ENCODE measurements at places on chromosomes 3 and 15.

DNA sequence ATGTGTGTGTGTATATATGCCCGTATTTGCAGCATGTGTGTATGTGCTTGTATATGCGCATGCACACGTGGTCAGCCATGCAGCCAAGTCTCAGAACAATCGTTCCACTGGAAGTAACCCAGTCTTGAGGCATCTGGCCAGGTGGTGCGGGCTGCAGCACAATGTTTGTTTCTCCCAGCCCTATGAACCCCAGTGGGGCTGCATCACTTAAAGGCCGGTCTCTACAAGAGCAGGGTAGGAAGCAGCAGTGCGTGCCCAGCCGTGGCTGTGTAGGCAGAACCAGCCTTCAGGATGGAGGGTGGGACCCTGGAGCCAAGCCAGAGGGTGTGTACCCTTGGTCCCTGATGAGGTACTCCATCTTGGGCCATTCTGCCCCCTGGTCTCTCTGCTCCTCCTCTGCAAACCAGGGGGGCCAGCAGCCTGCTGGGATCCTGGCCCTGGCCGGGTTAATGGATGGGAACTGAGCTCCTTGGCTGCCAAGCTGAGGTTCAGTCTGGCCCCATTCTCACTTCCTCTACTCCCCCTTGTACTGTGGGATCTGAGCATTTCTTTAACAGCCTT lies 11.8 kb downstream of the KLF13 start:
- no peak for DNase-seq

GRCh38 chr3:7190095-7190494 lies 329.2 kb downstream of the GRM7 start:
- no peak for DNase-seq

DNA sequence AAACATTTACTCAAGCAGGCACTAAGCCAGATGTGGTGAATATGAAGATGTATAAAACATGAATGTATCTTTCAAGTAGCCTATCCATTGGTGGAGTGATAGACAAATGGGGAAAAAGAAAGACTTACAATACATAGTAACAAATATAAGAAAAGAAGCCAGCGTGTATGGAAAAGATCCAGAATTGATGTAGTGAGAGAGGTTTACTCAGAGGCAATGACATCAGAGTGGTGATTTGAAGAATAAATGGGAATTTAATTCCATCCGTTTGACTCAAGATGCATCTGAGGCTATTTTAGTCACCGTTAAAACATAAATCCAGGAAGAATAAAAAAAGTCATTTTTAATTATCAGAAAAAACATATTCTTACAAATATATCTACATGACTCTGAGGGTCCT lies 162.6 kb downstream of the IL1RAP start:
- no peak for DNase-seq

DNA sequence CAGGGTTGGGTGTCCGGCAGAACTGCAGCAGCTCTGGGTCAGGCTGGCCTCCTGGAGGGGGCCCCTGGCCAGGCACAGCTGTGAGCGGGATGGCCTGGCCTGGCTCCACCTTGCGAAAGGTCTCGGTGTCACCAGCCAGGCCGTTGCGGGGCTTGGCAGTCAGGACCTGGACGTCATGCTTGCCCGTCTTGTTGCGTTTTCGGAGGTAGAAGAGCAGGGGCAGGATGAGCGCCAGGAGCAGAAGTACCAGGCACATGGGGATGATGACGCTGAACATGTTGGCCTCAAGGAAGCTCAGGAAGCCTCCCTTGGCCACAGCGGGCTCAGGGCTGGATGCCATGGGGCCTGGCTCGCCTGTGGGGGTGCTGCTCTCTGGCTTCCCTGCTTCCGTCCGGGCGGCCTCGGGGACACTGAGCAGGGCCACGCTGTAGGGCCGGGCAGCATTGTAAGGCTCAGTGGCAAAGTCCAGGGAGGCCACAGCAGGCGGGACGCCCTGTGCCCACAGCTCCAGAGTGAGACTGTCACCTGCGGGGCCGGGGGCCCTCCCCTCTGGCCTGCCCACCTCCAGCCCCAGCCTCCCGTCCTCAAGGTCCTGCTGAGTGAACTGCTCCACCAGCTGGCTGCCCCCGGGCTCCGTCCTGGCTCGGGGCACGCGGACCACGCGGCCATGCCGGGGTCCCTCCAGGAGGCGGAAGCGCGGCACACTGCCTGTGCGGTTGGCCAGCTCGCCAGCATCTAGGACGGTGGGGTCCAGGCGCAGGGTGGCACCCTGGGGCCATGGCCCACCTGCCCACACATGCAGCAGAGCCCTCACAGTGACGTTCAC lies 28.1 kb downstream of the SNX33 start:
- DNase-seq: no peak

DNA sequence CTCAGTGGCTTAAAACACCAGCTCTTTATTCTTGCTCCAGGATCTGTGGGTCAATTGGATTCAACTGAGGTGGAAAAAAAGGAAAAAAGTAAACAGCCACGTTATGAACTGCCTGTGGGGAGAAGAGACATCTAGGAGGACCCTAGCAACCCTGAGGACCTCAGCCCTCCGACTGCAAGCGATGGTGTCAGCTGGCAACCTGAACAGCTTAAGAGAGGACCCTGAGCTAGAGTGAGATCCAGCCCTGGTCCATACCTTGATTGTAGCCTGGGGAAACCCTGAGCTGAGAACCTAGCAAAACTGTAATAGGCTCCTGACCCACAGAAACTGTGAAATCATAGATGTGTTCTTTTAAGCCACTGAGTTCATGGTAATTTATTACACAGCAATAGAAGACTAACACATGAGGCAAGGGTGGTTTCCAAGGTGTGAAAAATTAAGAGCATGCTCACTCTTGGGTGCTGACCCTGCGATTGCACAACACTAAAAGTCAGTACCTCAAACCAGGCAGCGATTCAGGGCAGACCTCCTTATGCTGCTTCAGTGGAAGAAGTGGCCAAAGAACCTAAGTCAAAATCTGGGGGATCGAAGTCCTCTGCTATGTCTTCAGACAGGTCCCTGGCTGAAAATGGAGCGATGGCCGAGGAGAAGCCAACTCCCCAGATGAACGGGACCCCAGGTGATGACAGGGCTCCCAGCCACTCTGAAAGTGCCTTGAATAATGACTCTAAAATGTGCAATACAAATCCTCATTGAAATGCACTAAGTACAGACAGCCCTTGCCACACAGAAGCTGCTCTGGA lies 57.7 kb downstream of the GASK1A start:
- DNase-seq: no peak
